ENCODE measurements at places on chromosomes 16 and 17.

DNA sequence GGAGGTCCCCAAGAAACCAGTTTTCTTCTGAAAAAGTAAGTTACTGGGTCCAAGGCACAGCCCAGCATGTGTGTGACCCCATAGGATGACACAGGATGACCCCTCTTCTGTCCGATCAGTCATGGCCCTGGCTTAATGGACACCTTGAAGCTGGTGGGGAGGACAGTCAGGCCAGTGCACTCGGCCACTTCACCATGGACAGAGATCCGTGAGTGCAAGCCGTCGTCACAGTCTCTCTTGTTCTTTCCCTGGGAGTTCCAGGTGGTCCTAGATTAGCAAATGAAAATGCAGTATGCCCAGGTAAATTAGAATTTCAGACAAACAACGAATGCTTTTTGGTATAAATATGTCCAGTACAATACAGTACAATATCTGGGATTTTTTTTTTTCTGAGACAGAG, 1.4 kb upstream of the RNF222 start:
- no peak for DNase-seq

GRCh38 chr16:66701026-66701425, 4.5 kb upstream of the CMTM4 start:
- DNase-seq: no peak

- no peak for DNase-seq
These were observed 498.2 kb upstream of the ERCC4 start for GRCh38 chr16:13421726-13422125.

DNA sequence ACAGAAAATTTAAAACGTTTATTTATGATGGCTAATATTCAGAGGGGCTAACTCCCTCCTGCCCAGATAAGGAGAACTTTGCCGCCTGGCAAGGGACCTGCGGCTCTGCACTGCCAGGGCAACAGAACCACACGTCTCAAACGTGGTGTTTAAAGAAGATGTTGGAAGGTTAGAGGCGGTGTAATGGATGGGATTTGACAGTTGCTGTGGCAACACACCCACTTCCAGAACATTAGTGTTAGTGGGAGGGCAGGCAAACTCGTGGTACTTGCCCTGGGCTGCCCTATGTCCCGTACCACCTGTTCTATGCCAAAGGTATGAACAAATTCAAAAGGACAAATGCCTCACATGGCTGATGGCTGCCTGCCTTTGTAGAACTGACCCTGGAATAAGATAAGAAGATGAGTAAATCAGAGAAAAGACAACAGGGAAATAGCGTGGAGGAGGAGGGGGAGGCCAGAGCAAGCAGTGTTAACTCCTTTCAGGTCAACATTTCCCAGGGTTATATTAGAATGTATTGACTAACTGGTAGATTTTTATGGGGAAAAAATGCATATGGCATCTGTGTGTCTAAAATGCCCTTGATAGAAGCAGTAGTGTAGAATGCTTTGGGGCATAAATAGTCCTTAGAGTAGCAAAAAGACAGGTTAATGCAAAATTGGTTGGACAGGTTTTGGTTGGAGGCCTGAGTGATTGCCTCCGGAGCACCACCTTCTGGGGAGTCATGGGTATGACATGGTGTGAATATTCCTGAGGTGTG, 30.8 kb downstream of the HLF start:
- DNase-seq: peak; percentile 43

GRCh38 chr16:189604-190186, 9.4 kb downstream of the HBQ1 start:
- DNase-seq: no peak

GRCh38 chr16:75329943-75330342, 78.5 kb upstream of the BCAR1 start:
- DNase-seq: no peak

DNA sequence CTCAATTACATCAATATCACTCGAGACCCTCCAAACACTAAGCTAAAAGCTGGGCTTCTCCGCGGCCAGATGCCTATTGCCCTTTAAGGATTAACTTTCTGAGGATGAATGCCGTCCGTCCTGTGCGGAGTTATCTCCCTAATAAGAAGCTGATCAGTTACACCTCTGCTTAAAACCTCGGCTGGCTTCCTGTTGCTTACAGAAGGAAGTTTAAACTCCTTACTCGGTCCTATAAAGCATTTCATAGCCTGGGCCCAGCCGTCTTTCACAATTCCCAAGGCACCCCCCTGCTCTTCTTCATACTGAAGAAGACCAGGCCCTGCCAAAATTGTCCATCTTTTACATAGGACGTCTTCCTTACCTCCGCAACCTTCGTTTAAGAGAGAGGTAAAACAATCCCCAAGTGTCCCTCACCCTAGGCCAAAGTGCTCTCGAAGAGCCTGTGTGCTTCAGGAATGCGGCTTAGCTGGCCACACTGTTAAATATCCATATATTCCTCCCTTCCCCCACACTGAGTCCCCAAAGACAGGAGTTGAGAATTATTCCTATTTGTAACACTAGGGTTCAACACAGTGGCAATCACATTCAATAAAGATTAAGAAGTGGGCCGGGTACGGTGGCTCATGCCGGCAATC, 112.6 kb upstream of the IRX5 start:
- no peak for DNase-seq

GRCh38 chr16:80189476-80190175, 351.2 kb upstream of the DYNLRB2 start:
- no peak for DNase-seq

GRCh38 chr16:69847643-69848042, 85.5 kb downstream of the WWP2 start:
- no peak for DNase-seq

DNA sequence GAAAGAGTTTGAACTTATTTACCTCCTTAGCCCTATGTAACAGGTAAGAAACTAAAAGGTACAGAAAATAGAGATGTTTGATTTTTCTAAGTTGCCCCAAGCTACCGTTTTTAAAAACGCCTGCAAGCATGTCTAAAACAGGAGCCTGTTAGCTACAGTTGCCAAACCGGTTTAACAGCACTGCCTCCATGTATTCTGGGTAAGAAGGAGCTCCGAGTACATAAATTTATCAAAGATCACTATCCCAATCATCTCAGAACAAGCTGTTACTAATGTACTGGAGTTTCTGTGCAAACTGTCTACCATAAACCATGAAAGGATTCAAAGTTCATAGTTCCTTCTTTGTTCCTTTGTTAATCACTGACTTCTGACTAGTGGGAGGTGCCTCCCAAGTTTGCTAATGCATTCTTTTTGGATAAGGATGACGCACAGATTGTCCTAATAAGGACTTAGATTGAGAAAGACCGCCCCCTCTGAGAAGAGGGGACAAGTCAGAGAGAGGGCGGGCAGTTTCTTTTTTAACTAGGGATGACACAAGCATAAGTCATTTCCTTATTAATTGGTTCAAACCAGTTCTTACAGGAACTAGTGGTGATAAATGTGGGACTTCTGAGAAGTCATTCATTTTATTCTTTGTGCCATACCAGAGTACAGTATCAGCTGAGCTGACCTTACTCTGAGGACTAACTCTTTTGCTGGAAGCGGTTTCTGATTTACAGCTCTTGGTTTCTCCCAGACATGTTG, 55.3 kb downstream of the TUBD1 start:
- peak; percentile 91 for DNase-seq

DNA sequence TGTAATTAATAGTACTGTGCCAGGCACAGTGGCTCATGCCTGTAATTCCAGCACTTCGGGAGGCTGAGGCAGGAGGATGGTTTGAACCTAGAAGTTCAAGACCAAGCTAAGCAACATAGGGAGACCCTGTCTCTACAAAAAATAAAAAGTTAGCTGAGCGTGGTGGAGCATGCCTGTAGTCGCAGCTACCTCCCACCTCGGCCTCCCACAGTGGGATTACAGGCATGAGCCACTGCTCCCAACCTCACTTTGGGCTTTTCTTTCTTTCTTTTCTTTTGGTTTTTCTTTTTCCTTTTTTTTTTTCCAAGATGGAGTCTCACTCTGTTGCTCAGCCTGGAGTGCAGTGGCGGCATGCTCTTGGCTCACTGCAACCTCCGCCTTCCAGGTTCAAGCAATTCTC, 137.8 kb downstream of the MRM1 start:
- no peak for DNase-seq

DNA sequence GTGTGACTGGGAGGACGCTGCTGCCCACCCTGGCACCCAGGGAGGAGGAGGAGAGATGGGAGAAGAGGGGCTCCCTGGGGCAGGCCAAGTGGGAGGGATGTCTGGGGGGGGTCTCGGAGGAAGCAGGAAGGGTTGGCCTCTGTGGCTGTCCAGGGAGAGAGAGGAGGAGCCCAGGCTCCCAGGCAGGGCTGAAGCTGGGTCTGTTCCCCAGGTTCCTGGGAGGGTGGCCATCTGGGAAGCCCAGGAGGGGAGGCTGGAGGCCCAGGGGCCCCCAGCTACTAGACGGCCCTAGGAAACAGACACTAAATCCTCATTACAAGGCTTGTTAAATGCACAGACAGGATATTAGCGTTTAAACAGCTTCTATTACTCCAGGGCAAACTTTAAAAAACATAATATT, 139.8 kb downstream of the ENGASE start:
- DNase-seq: no peak

DNA sequence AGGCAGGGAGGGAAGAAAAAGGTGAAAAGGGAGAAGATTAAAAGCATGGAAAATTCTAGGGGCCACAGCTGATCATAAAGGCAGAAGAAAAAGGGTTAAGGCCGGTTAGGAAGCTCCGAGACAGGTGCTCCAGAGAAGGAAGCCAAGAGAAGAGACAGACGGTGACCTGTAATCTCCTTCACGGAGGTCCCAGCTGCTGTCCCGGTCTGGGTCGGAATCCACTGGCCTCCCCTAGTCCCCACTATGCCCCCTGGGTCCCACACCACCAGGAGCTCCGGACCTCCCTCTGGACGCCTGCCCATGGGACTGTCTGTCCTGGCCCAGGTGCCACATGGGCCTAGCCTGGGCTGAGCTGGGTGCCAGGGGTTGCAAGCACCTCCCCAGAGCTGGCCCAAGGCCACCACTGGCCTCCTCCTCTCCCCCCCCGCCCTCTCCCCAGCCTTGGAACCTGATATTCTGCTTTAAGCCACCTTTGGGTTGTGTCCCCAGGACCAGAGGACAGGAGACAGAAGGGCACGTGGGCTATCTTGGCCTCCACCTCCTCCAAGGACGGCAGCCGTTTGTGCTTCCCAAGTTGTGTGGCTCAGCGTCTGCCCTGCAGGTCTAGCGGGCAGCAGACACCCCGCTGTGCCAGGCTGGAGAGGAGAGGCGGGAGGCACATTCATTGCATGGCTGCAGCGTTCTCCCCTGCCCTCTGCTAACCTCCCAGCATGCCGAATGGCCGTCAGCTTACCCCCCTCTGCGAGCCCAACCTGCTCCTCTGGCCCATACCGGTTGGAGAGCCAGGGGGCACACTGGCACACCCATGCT, 102.4 kb downstream of the ENGASE start:
- DNase-seq: no peak

GRCh38 chr17:37717627-37718323, 27.1 kb downstream of the HNF1B start:
- DNase-seq: no peak

- DNase-seq: no peak
These were observed 33.0 kb upstream of the ADAMTS18 start for GRCh38 chr16:77467821-77468335.

GRCh38 chr17:83144421-83145357, 65.3 kb downstream of the METRNL start:
- DNase-seq: no peak

GRCh38 chr16:4936181-4936990, 562 bp downstream of the PPL start:
- no peak for DNase-seq

GRCh38 chr17:80455336-80455710, 21.1 kb downstream of the NPTX1 start:
- peak; percentile 35 for DNase-seq

GRCh38 chr17:3907483-3908216, 8.6 kb downstream of the P2RX1 start:
- DNase-seq: no peak

GRCh38 chr17:7079581-7080455, at the start of gene CLEC10A:
Gene CLEC10A, minus strand, starts transcription at chr17:7080251. Its CDS starts 1,439 bp downstream, at chr17:7078812.
- DNase-seq: no peak
